ENCODE measurements at places on chromosomes 4 and X. TPM values are rescaled to one million over a fixed set of nuclear protein-coding genes. Genes with fewer than 3 reads are reported as not detected.

- no peak overlapping the region for H3K27ac ChIP-seq
- H3K36me3 ChIP-seq: no peaks in the 10 kb centered on the region
- DNase-seq: no peak
These were observed 210.2 kb upstream of the ADAMTS3 start for GRCh38 chr4:72779241-72779640.

GRCh38 chr4:115053313-115053712 lies 60.1 kb downstream of the NDST4 start:
- DNase-seq: no peak
- no peaks in the 10 kb centered on the region for H3K27me3 ChIP-seq
- H3K27ac ChIP-seq: no peak overlapping the region
- no peaks in the 10 kb centered on the region for H3K36me3 ChIP-seq

DNA sequence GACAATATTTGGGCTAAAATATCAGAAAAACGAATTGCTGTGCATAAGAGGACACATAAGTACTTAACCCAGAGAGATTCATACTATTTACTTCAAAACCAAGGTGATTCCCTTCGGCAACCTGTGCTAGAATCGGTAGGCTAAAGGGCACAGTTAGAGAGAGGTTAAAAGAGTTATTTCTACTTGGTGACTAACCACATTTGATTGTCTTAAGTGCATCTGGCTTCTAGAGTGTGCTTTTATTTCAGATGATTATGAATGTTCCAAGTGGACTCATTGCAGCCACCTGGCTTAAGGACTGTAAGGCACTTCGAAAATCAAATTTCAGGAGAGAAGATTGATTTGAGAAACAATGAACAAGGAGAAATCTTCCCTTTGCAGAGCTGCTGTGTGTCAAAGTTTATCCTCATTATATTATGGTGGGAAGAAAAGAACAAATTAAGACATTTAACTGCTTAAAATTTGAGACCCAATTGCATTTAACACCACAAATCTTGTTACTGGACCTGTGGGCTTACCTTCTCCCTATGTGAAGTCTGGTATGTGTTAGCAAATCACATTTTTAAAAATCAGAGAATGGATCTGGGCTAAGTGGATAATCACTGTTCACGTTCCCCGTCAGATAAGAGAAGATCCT lies 34.0 kb downstream of the PHOX2B start:
- no peak overlapping the region for H3K27ac ChIP-seq
- no peak for DNase-seq
- no peaks in the 10 kb centered on the region for H3K4me1 ChIP-seq
- H3K36me3 ChIP-seq: no peaks in the 10 kb centered on the region
- no peak overlapping the region for H3K4me3 ChIP-seq

AMBN gene
- not detected for total RNA-seq

- H3K27ac ChIP-seq: no peak overlapping the region
- peak; percentile 77 for DNase-seq
- no peaks in the 10 kb centered on the region for H3K36me3 ChIP-seq
These were observed 27.8 kb upstream of the PSAPL1 start for GRCh38 chr4:7462509-7462971.

- H3K4me1 ChIP-seq: no peaks in the 10 kb centered on the region
- no peaks in the 10 kb centered on the region for H3K27me3 ChIP-seq
- no peak for DNase-seq
- H3K27ac ChIP-seq: no peak overlapping the region
- H3K4me3 ChIP-seq: no peak overlapping the region
These were observed 17.4 kb downstream of the JADE3 start for GRCh38 chrX:46929439-46930261.

NWD2 gene
- total RNA-seq: 0.63 TPM

- no peak overlapping the region for H3K27ac ChIP-seq
- H3K4me3 ChIP-seq: no peak overlapping the region
- no peaks in the 10 kb centered on the region for H3K36me3 ChIP-seq
- H3K27me3 ChIP-seq: no peaks in the 10 kb centered on the region
- H3K4me1 ChIP-seq: no peaks in the 10 kb centered on the region
- peak; percentile 28 for DNase-seq
These were observed 102.1 kb upstream of the SCML1 start for GRCh38 chrX:17635231-17635630.

MAGEA11 gene
- total RNA-seq: not detected

DNA sequence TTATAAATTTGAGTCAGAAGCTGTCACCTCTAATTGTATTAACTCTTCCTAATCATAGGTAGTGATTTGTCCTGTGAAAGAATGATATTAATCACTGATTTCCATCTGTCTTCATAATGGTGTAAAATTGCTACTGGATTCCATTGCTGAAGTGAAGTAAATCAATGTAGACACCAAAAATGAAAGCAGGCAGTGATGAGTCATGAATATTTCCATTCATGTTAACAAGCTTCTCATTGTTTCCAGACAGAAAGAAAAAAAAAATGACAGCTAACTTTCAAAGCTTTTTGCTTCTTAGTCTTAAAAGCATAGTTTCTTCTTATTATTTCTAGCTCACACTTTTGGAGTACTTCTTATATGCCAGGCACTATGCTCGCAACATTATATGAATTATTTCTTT lies 21.5 kb downstream of the FAM114A1 start:
- no peak overlapping the region for H3K27ac ChIP-seq
- peaks cover 7% of the 10 kb centered on the region for H3K4me1 ChIP-seq
- H3K36me3 ChIP-seq: peaks cover 8% of the 10 kb centered on the region
- H3K4me3 ChIP-seq: no peak overlapping the region
- H3K27me3 ChIP-seq: no peaks in the 10 kb centered on the region

DNA sequence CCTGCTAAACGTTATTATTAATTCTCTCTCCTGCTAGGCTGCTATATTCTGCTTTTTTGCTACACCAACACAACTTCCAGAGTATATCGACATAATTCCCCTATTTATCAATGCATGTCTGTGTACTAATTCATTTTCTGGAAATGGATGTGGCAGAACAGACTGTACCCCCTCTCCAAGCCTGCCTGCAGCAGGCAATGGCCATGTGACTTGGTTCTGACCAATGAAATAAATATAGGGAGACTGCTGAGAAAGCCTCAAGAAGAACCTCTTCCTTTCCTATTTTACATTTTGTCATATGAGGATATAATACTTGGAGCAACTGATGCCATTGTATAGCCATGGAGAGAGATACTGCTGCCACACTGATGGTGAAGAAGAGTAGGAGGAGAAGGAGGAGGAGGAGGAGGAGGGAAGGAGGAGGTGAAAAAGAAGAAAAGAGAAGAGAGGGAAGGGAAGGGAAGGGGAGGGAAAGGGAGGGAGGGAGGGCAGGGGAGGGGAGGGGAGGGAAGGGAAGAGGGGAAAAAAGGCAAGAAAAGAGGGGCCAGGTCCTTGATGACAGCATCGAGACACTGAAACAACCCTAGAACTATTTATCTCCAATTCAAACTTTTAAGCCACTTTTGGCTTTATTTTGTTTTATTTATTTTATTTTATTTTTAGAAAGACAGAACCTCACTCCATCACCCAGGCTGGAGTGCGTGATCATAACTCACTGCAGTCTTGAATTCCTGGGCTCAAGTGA lies 57.0 kb upstream of the SPP1 start:
- H3K27me3 ChIP-seq: no peaks in the 10 kb centered on the region
- DNase-seq: no peak
- H3K36me3 ChIP-seq: no peaks in the 10 kb centered on the region

PDLIM5 gene
- 128 TPM for total RNA-seq

- H3K27ac ChIP-seq: no peak overlapping the region
- no peaks in the 10 kb centered on the region for H3K36me3 ChIP-seq
- no peak overlapping the region for H3K4me3 ChIP-seq
These were observed 4.0 kb upstream of the AASDH start for GRCh38 chr4:56391270-56391669.

DNA sequence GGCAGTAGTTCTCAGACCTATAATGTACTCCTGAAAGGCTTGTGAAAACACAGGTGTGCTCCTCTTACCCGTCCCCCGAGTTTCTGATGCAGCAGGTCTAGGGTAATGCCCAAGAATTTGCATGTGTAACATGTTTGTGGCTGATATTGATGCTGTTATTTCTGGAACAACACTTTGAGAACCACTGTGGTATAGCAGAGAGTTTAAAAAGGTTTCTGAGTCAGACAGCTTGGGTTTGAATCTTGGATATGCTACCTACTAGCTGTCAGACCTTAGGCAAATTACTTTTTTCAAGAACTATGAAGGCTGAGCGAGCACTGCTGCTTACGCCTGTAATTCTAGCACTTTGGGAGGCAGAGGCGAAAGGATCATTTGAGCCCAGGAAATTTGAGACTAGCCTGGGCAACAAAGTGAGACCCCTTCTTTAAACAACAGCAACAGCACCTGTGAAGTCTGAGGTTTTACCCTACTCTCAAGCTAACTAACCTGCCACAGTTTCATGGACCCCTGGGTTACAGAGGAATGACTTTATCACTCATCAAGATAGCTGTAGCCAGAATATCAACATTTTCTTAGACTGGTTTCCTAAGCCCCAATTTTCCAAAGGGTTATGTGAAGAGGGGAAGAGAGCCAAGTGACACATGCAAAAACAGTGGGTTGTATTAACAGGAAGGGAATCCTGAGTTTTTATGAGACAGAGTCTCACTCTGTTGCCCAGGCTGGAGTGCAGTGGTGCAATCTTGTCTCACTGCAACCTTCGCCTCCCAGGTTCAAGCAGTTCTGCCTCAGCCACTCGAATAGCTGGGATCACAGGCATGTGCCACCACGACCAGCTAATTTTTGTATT lies 5.1 kb downstream of the AFF1 start:
- H3K27me3 ChIP-seq: no peaks in the 10 kb centered on the region
- peak overlapping the region; percentile 18 for H3K27ac ChIP-seq
- H3K36me3 ChIP-seq: no peaks in the 10 kb centered on the region
- DNase-seq: peak; percentile 62
- H3K4me1 ChIP-seq: peaks cover 49% of the 10 kb centered on the region
- no peak overlapping the region for H3K4me3 ChIP-seq

DNA sequence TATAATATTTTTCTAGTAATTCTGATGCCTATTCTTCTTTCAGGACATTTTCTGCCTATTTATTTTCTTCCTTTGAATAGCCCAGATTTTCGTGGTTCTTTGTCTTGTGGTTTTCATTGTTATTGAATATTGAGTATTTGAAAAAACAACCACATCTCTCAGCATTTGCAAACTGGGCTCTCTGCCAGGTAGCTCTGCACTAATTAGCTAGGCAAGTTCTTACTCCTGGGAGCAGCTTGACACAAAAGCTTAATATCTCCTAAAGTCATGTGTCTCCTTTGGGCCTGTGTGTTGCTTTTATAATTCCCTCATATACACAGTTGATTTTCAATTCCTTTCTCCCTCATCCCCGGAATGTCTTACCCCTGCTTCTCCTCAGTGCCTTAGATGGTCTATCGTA lies 413.5 kb upstream of the GRIA3 start:
- H3K4me1 ChIP-seq: no peaks in the 10 kb centered on the region
- DNase-seq: no peak
- no peaks in the 10 kb centered on the region for H3K27me3 ChIP-seq
- H3K4me3 ChIP-seq: no peak overlapping the region

NPY1R gene
- 5.7 TPM for total RNA-seq

GRCh38 chr4:136741468-136741867 lies 790.8 kb downstream of the PCDH18 start:
- H3K27me3 ChIP-seq: no peaks in the 10 kb centered on the region
- no peaks in the 10 kb centered on the region for H3K36me3 ChIP-seq
- H3K27ac ChIP-seq: no peak overlapping the region
- no peak overlapping the region for H3K4me3 ChIP-seq
- no peaks in the 10 kb centered on the region for H3K4me1 ChIP-seq

DNA sequence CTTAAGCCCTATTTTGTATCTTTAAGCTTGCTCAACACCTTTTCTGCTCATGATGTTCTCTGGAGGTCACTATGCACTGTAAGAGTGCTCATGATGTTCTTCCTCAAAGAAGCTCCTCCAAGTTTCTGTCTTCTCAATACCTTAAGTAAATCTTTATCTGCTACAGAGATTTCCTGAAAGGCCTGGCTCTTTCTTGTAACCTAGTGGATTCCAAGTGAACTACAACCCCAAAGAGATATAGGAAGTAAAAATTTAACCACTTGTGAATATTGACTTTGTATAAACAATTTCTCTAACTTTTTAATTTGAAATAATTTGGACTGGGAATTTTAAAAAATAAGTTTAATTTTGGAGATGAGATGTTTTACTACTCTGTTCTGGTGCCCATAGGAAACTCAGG lies 39.3 kb upstream of the XK start:
- DNase-seq: no peak
- no peaks in the 10 kb centered on the region for H3K4me1 ChIP-seq
- no peak overlapping the region for H3K27ac ChIP-seq
- H3K27me3 ChIP-seq: no peaks in the 10 kb centered on the region
- no peak overlapping the region for H3K4me3 ChIP-seq

GAGE1 gene
- total RNA-seq: not detected

DNA sequence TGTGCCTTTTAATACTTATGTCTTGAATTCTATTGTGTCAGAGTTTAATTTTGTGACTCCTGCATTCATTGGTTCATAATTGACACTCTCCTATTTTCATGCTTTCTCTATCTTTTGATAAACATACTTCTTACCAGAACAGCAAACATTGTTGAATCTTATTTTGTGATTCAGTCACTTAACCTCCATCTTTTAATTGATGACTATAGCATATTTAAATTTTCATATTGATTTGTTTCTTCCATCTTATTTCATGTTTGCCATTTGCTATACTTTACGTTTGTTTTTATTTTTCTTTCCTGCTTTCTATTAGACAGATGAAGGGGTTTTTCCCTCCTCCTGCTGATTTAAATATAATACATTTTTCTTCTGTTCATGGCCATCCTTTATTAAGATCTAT lies 115.5 kb upstream of the FAM9A start:
- no peaks in the 10 kb centered on the region for H3K4me1 ChIP-seq
- no peak overlapping the region for H3K4me3 ChIP-seq
- DNase-seq: no peak
- no peak overlapping the region for H3K27ac ChIP-seq
- no peaks in the 10 kb centered on the region for H3K36me3 ChIP-seq
- no peaks in the 10 kb centered on the region for H3K27me3 ChIP-seq

DNA sequence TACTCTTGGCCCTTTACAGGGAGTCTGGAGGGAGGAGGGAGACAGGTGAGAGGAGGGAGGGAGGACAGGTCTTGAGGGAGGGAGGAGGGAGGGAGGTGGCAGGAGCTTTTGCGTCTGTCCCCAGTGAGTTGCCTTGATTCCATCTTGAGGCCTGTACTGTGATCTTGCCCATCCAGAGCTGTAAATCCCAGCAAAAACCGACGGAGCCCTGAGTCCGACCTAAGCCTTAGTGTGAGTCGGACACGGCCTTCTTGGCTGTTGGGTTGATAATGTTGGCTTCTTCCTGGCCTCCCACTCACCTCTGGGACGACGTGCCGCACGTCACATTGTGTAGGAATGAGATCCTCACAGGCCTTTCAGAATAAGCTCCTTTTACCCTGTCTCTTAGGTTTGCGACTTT lies 72.5 kb downstream of the RGS12 start:
- no peaks in the 10 kb centered on the region for H3K36me3 ChIP-seq
- no peaks in the 10 kb centered on the region for H3K27me3 ChIP-seq
- H3K4me3 ChIP-seq: no peak overlapping the region
- DNase-seq: no peak
- H3K27ac ChIP-seq: no peak overlapping the region
- no peaks in the 10 kb centered on the region for H3K4me1 ChIP-seq

DNA sequence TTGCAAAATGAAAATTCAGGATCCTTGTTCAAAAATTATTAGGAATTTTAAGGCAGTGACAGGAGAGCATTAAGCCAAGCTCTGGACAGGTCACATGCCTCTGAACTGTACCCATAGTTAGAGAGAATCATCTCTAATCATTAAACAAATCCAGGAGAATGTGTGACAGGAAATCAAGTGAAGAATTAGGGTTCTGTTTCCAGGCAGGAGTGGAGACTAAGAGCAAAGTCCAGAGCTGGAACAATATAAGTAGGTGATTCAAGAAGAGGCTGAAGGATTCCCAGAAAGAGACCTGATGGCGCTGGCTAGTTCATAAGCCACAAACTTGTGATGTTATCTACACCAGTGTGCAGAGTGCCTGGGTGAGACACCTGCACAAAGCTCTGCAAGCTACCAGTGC lies 104.6 kb upstream of the PRKG2 start:
- no peaks in the 10 kb centered on the region for H3K27me3 ChIP-seq
- H3K36me3 ChIP-seq: no peaks in the 10 kb centered on the region
- H3K4me1 ChIP-seq: peaks cover 8% of the 10 kb centered on the region
- no peak for DNase-seq

All from thyroid gland (tissue), 4 donors.